ENCODE measurements at places on chromosomes 6 and 20.

- no peak for DNase-seq
Measured at GRCh38 chr20:57060407-57061050, 205.9 kb downstream of the BMP7 start.

GRCh38 chr6:134199848-134200606 lies 117.9 kb downstream of the SGK1 start:
- no peak for DNase-seq

DNA sequence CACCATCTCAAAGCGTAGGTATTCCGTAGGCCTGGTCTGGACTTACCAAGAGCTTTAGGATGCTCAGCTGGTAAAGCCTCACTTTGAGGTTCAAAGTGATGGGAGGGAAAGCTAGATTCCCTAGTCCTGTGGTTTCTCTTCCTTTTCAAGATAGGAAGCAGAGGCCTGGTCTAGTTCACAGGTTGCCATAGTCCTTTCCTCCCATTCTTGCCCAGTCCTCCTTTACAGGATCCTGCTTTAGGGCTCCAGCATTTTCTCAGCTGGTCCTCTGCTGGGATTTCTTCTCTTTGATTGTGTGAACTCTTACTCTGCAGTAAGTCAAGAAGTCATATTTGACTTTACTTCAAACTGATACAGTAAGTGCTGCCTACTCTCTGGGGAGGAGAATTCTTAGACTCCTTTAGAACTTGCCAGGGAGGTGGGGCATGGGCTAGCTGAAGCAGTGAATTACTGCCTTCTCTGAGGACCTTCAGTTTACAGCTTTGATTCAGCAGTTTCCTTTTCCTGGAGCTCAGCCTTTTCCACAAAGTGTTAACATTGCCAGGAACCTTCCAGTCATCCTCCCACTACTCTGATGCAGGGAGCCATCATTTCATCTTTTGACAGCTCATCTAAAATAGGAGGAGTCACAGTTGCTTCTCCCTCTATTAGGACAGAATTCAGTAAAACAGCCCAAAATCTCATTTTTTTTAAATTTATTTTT lies 42.8 kb upstream of the PLCG1 start:
- no peak for DNase-seq

DNA sequence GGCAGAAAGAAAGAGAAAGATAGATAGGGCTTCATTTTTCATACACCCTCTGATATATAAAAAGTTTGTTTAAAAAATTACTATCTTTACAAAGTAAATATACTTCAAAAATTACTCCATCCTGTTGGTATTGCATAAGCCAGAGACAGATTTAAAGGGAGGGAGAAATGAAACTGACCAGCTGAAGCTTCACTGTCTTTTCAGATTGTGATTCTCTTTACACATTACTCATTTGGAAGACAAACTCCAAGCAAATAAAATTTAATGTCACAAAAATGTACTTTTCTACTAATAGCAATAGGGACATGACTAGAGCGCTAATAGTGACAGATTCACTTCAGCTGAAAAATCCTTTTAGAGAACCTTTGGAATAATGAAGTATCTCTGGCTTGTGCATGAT lies 38.6 kb upstream of the MARCKS start:
- no peak for DNase-seq

- DNase-seq: no peak
Measured at GRCh38 chr20:43434565-43434964, 23.1 kb upstream of the SRSF6 start.

GRCh38 chr20:49228676-49229075 lies 9.5 kb downstream of the DDX27 start:
- DNase-seq: no peak

GRCh38 chr6:46129291-46129628 lies 529 bp upstream of the ENPP4 start:
- DNase-seq: no peak

DNA sequence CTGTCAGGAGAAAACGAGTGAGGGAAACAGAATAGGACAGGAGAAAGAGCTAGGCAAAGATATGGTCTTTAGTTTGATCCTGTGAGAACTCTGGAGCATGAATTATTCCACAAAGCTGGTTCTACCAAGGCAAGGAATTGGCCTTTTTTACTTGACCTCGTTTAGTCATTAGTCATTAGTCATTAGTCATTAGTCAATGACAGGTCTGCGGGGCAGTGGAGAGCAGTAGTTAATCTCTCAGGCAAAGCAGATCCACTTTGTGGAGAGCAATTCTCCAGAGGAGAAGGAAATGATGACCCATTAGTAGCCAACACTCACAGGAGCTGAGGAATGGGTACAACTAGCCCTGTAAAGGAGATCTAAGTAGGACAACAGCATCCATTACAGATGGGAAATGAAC lies 22.0 kb upstream of the ABCC10 start:
- no peak for DNase-seq

GRCh38 chr20:13928901-13929300 lies 61.5 kb downstream of the SEL1L2 start:
- DNase-seq: no peak

GRCh38 chr6:65761890-65762289 lies 54.9 kb upstream of the EYS start:
- no peak for DNase-seq

DNA sequence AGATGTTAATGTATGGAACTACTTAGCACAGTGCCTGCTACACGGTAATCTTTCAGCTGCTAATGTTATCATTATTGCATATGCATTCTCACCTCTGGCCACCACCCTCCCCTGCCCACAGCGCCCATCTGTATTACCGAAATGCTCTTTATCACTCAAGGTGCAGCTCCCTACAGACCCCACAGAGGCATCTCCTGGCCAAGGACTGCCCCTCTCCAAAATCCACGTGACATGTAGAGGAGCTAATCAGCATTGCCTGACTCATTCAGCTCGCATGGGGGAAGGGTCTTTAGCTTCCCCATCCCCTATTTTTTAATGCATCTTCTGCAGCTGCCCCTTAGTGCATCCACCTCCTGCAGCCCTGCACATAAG lies 41.8 kb downstream of the SLC22A23 start:
- DNase-seq: no peak

Measured in stimulated activated CD8-positive, alpha-beta memory T cell treated with anti-CD3 and anti-CD28 coated beads, Interleukin-7, amount 100 ng/mL, for 1 hour (primary cell).